ENCODE measurements at places on chromosomes 7 and 10.
A peak's percentile ranks its signal among the peaks of the same experiment; 100 is the strongest.

DNA sequence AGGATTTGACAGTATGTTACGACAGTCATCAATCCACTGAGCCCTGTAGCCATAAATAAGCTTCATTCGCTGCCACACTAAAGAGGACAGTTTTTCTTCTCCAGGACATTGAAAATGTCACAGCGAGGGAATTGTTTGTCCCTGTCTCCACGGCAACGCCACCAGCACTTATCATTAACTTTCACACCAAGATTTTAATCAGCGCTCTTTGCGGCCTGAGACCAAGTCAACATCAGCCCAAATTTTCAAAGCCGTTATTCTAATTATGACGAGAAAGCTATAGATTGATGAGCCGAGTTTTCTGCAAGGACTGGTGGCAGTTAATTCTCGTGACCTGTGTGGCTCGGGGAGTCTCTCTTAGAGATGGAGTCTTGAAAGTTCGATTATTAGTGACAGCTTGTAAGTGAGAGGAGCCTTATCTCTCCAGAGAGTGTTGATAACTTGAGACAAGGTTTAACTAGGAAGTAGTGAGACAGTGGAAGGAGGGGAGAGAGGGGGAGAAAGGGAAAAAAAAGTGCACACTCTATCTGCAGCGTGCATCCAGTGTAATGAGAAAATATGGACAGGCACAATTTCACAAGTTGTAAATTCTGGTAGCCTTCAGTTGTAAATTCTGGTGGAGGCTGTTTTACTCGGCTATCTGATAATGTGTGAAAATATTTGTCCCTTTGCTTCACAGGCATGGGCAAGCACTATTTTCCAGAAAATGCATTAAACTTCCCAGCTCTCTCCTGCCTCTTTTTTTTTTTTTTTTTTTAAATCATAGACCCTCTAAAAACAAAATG lies 473.3 kb downstream of the LRMDA start:
- no peak for DNase-seq

- DNase-seq = no peak
Measured at GRCh38 chr7:142806022-142806356, 35.2 kb downstream of the PRSS2 start.

- DNase-seq = no peak
Measured at GRCh38 chr7:149415391-149416071, 45.3 kb downstream of the ZNF777 start.

- no peak for DNase-seq
Measured at GRCh38 chr7:120475994-120476393, 203.0 kb downstream of the KCND2 start.

DNA sequence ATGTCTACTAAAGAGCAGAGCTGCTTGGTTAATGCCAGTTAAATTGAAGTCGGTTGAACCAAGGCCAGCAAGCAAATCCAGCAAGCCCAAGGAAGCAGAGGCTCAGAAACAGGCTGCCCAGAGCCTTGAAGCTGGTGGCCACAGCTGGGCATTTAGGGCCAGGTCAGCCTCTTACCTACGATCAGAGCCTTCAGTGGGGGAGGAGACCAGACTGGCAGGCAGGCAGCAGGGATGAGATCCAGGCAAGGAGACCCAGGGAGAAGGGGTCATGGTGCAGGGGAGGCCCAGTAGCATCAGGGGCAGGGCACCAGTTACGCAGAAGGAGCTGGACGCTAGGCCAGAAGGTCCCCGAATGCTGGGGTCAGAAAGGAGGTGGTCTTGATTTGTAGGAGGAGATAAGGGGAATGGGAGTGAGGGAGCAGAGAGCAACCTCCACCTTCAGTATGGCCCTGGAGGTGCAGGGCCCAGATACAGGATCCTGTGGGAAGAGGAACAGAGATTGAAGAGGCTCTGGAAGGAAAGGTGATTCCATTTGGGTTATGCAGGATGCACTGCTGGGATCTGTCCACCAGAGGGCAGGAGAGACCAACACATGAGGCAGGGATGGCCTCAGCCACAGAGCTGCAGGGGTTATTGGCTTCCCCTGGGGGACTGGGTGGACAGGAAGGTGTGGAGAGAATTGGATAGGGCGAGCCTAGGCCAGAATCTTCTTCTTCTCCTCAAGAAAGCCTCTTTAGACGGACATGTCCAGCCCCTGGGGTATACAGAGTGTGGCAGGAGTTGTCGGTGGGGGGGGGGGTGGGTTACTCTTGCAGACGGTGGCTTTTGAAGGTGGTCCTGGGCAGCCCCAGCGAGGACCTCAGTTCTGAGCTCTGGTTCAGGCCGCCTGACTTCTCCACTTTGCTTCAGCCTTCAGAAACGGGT lies 132.6 kb upstream of the PODXL start:
- DNase-seq = peak; percentile 47

- no peak for DNase-seq
Measured at GRCh38 chr10:103983367-103983911, 16.5 kb downstream of the SLK start.

DNA sequence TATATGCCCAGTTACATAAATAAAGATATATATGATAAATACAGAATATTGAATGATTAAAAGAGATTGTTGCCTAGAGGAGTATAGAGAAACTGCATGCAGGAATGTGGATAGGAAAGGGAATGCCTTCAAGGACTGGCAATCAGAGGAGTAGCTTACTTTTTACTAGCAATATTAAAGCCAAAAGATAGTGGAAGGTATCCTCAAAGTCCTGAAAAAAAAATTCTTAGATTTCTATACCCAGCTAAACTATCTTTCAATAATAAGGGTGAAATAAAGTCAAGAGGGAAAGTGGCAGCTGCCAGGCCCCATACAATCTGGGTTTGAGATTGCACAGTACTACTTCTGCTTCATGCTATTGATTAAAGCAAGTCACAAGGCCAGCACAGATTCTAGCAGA lies 733.2 kb downstream of the GATA3 start:
- DNase-seq = no peak

DNA sequence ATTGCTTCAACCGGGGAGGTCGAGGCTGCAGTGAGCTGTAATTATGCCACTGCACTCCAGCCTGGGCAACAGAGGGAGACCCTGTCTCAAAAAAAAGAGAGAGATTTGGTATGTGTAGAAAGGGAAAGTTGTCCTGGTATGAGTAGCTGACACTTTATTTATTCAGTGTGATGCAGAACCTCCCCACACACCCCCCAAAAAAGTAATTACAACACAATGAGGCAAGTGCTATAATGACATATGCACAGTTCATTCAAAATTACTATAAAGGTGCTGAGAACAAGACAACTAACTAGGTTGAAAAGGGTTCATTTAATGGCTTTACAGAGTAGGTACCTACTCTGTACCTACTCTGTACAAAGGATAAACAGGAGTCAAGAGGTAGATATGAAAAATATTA lies 80.2 kb downstream of the PDSS1 start:
- DNase-seq = no peak

DNA sequence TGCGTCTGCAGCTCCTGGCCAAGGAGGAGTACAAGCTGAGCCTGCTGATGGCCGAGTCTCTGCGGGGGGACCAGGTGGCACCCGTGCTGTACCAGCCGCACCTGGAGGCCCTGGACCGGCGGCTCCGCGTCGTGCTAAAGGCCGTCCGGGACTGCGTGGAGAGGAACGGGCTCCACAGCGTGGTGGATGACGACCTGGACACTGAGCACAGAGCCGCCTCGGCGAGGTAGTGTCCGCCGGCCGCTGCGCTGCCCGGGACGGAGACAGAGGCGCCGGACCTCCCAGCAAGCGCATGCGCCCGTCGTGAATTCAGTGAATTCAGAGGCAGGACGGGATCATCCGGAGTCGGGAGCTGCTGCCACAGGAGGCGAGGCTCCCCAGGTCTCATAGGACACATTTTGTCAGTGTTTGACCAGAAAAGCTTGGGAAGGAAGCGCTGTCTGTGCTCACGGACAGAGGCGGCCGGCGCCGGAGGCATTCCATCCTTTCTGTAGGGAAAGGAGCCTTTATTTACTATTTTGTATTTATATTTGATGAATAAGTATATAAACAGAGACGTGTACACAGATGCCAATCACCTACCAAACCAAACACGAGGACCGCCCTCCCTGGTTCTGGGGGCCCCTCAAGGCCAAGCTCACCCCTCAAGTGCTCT lies 30.1 kb upstream of the FOXL3 start:
- DNase-seq = no peak

DNA sequence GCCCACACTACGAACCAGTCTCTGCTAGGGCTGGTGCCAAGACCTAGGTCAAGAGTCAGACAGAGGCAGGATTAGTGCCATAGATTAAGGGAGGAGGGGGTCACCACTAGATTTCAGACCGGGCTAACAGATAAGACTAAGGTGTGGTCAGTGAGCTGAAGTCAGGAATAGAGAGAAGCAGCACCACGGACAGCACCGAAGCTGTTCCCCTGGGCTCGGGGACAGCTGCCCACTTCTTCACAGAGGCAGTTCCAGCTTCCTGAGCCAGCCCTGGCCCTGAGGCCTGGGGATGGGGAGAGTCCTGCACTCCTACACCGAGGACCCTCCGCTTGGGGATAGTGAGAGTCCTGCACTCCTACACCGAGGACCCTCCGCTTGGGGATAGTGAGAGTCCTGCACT lies 11.2 kb upstream of the JAKMIP3 start:
- no peak for DNase-seq

DNA sequence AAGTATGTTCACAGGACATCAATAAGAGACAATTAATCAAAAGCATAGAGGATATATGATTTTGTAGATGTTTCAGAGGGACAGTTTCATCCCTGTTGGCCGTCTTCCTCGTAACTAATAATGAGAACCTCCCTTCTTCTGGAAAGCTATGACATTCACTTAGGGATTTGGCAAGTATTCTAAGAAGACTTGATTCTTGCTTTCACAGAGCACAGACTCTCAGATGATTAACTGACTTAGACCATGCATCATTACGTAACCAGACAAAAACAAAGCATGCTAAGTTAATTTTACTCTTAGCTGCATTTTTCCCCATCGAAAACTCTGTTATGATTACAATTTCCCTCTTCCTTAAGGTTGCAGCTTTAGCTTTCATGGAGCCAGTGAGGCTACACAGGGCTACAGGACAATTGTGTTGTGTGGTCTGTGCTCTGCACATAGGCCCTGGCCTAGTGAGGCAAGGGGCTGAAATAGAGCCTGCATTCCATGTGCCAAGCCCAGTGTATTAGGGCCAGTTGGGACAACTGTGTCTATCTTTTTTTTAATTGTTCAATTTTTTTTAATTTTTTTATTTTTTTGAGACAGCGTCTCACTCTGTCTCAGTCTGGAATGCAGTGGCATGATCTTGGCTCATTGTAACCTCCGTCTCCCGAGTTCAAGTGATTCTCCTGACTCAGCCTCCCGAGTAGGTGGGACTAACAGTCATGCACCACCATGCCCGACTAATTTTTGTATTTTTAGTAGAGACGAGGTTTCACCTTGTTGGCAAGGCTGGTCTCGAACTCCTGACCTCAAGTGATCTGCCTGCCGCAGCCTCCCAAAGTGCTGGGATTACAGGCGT lies 105.3 kb downstream of the PLXDC2 start:
- DNase-seq = no peak

DNA sequence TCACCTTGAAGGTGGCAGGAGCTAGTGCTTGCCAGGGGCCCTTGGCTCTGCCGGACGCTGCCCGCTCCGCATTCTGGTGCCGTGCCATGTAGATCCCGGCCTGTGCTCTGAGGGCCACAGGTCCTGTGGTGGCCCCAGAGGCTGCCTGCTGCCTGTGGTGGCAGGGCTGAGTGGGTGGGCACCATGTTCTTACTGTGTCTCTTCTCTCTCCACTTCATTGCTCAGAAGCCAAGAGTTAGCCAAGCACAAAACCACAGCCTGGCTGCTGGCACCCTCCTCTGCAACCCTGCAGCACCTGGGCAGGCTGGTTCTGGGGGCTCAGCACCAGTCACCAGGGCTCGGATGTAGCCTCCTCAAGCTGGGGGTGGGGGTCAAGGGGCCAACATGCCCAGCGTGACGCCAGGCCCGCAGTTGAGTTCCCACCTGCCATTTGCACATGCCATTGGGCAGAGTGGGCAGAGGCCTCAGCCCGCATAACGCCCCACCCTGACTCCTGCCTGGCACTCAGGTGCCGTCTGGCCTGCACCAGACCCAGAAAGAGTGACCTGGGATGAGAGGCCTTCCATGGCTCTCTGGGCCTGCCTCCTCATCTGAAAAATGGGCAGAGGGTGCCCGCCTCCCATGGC lies 16.3 kb downstream of the ZMIZ1 start:
- no peak for DNase-seq

GRCh38 chr7:35871856-35872255 lies 71.0 kb downstream of the SEPTIN7 start:
- DNase-seq = no peak

GRCh38 chr10:18364987-18365775 lies 225.0 kb downstream of the CACNB2 start:
- no peak for DNase-seq

GRCh38 chr10:103276896-103277712 lies at the start of gene INA:
Gene INA, plus strand, starts transcription at chr10:103277138. Its CDS starts 74 bp downstream, at chr10:103277212.
- DNase-seq = peak; percentile 8

DNA sequence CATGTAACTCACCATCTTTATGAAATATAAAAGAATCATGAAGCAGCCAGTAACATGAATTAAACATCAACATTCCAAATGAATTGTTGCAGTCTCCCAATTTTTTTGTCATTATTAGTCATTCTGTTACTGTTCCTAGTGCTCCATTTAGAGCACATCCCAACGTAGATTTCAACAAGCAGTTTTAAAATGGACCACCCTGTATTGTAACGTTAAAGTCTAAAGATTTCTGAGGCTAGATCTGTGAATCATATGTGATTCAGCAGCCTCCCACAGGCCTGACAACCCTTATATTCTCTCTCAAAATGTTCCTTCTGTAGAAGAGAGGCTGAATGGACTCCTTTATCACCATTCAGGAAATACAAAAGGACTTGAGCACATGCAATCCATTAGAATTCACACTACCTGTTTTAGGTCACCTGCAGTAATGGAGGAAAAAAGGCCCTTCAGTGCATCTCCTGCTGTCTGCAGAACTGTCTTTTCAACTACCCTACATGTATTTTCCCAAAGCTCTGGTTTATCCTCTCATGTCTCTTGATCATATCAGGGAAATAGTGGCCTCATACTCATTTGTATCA lies 81.4 kb downstream of the CACNA2D1 start:
- DNase-seq = no peak

DNA sequence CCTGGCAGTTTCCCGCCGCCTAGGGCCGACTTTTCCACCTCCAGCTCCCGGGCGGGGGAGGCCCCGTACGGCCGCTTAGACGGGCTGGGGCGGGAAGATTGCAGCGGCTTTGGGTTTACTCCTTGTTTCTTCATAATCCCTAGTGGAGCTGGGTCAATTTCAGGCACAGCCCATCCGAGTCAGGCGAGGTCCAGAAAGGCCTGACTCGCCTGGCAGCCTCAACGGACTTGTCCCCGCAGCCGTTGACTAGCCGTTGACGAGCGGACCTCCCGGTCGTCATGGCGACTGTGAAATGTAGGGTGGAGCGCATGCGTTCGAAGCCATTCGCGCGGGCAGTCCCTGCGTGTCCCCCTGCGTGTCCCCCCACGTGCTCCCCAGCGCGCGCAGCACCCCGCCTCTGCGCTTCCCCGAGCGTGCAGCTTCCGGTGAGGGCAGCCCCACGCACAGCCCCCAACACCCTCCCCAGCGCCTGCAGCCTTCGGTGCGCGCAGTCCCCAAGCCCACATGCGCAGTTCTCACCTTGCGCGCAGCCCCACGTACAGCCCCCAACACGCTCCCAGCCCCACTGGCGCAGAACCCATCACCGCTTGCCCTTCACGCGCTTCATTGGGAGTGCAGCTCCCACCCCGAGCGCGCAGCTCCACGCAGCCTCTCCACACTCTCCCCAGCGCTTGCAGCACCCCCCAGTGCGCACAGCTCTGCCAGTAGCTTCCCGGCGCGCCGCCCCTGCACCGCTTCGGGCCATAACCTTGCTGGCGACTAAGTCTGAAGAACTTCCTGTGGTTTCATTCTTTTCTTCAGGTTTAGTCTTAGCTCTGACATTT lies 67.8 kb downstream of the TBX20 start:
- DNase-seq = no peak

- no peak for DNase-seq
Measured at GRCh38 chr10:96560966-96561887, 25.6 kb downstream of the TM9SF3 start.

Measured in stimulated activated CD4-positive, alpha-beta T cell treated with anti-CD3 and anti-CD28 coated beads, Interleukin-12 subunit alpha, Interleukin-12 subunit beta, amount 100 ng/mL, for 4 hours (primary cell).